ENCODE measurements at places on chromosomes 4 and X.

- no peak for DNase-seq
These were observed 3.8 kb downstream of the MAEA start for GRCh38 chr4:1293531-1293941.

GRCh38 chrX:26851981-26852380 lies 611.2 kb downstream of the PPP4R3C start:
- no peak for DNase-seq

DNA sequence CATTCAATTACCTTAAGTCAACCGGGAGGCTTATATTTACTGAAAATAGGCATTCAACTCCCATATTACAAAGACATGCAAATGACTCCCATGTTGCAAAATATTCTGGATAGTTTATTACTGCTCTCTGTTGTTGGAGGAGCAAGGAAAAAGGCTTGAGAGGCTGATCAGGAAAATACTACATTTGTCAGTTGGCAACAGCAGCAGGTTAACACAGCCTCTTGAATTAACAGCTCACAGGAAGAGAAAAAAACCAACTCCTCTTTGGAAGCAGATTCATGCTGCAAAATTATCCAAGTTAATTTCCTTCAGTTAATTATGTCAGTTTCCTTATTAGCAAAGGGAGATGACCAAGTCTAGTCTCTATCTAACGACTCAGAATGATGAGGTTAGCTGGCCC lies 238.9 kb downstream of the MAML3 start:
- no peak for DNase-seq

GRCh38 chr4:126046081-126046614 lies 731.4 kb downstream of the FAT4 start:
- no peak for DNase-seq

DNA sequence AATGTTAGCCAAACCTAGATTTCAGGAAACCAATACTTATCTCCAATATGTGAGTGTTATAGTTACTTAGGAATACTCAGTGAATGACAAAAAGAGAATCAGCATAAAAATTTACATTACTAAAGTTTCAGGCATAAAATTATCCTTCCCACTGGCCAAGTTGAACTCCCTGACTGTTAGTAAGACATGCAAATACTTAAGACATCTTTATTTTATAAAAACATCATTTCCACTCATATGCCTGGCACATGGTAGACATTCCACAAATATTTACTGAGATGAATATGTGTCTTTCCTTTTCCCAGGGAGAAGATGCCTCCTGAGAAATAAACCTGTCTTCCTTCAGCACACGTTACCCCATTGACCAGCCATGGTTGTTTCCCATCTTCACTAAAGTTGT lies 7.3 kb downstream of the VEGFD start:
- no peak for DNase-seq

GRCh38 chr4:184806229-184806550 lies 19.6 kb downstream of the ACSL1 start:
- no peak for DNase-seq

- no peak for DNase-seq
These were observed 173.8 kb upstream of the RPL34 start for GRCh38 chr4:108446556-108446955.

DNA sequence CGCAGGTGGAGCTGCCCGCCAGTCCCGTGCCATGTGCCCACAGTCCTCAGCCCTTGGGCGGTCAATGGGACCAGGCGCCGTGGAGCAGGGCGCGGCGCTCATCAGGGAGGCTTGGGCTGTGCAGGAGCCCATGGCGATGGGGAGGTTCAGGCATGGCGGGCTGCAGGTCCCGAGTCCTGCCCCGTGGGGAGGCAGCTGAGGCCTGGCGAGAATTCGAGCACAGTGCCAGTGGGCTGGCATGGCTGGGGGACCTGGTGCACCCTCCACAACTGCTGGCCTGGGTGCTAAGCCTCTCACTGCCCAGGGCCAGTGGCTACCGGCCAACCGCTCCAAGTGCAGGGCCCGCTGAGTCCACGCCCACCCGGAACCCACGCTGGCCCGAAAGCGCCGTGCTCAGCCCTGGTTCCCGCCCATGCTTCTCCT lies 646.5 kb downstream of the GABRG1 start:
- no peak for DNase-seq

DNA sequence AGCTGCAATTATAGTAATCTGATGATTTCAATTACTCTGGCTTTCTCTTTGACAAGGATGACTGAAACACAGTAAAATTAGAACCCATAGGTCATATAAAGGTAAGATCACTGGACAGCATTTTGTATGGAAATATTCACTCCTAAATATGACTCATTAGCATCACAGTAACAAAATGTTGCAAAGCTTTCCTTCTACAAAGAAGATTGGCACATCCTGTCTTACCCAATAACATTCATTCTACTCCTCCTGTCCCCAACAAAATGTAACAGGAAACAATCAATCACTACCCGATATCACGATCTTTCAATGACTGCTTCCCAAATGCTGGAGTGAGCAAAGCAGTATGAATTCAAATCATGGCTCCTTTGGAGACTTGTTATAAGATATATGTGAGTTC lies 95.3 kb downstream of the FANCB start:
- DNase-seq = no peak

DNA sequence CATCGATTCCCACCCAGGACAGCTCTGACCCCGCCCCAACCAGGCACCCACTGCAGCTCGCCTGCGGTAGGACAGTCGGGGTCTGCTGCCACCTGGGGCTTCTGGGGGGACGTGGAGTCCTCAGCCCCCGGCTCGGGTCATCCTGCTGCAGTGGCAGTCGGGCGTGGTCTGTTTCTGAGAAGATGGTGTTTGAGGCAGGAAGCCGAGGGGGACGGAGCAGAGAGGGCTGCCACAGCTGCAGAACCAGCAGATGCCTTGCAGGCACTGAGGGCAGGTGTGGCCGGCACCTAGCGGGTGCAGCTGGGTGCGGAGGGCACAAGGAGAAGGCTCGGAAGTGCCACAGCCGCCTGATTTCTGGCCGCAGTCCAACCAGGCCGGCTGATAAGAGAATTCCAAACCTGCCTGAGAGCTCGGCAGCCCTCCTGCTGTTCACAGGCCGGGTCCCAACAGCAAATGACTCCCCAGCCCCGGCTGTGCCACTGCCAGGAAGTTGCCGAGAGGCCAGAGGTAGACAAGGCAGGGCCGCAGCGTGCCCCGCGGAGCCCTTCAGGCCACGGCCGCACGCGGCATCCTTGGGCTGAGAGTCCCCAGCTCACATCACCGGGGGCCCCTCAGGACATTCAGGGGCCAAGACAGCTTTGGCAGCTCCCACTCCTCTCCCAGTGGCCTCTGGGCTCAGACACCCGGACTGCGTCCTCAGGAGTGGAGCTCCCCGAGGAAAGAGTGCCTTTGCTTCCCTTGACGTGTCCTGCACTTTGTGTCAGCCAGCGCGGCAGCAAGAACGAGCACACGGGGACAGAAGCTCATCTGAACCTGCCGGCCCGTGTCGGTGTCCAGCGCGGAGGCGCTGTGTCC lies 9.4 kb upstream of the CPLX1 start:
- no peak for DNase-seq

DNA sequence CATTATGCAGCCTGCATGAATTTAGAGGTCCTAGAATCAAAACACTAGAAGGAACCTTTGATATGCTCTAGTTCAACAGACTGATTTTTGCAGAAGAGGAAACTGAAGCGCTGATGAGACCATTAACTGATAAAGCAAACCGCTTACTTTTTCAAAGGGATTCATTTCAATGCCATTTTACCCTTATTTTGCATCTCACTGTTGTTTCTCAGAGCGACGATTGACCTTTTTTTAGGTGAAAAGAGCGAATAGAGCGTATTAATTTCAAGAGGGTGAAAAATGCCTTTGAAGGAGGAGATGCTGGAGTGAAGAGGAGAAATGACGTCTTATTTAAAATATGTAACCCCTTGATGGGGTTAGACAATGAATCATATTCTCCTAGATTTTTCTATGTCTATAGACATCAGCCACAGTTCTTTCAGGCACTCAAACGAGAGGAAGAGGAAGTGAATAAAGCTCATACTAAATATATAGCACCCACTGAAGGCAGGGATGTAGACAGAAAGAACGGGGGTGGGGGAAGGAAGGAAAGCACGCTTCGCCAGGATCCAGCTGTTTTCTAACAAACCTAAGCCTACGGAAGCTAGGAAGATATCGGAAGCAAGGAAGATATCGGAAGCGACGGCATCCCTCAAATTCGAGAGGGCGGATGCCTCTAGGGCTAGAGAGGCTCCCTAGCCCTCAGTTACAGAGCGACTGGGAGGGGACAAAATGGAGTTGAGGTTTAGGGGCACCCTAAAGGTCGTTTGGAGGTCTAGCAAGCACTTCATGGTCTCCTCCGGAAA lies 848 bp downstream of the ACSL4 start:
- DNase-seq = peak; percentile 3

DNA sequence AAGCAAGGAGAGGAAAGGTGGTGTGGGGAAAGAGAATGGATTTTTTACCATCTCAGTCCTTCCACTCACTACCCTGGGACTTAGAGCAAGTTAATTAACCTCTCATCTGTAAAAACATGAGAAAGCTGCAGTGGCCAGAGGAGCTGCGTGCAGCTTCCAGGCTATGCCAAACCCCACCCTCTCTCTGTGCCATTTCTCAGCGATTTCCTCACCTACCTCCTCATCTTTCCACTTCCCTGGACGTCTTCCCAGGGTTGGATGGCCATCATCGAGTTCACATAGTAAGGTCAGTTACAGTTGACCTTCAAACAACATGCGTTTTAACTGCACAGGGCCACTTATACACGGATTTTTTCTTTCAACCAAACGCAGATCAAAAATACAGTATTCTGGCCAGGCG lies 64.3 kb downstream of the SMIM20 start:
- no peak for DNase-seq

GRCh38 chrX:74009041-74009440 lies 294.9 kb upstream of the ZCCHC13 start:
- DNase-seq = no peak

GRCh38 chr4:173503330-173504180 lies 26.5 kb downstream of the HAND2 start:
- DNase-seq = no peak

DNA sequence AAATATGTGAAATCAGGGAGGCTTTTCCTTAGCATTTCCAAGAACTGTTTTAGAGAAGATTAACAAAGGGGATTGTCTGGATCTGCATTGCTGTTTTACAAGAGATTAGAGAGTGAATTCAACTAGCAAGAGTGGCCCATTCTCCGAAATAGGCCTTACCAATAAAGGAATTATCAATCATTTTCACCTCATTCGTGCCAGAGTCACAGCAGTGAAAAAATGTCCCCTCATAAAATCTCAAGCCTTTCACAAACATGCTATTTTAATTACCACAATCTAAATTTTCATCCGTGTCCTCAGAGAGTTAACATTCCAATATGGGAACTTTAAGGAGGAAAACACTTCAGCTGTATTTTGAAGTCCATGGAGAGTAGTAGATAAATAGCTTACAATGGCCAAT lies 979.6 kb downstream of the RPA4 start:
- DNase-seq = no peak

Measured in stimulated activated CD8-positive, alpha-beta memory T cell treated with anti-CD3 and anti-CD28 coated beads, Interleukin-2, amount 100 ng/mL, for 48 hours (primary cell).